ENCODE measurements at places on chromosomes 1 and 21. TPM values are rescaled to one million over a fixed set of nuclear protein-coding genes. Genes with fewer than 3 reads are reported as not detected.

- no peak for DNase-seq
These were observed 197.3 kb upstream of the SGIP1 start for GRCh38 chr1:66336641-66336990.

GRCh38 chr1:180281490-180281889 lies 51.4 kb downstream of the LHX4 start:
- no peak for DNase-seq

DNA sequence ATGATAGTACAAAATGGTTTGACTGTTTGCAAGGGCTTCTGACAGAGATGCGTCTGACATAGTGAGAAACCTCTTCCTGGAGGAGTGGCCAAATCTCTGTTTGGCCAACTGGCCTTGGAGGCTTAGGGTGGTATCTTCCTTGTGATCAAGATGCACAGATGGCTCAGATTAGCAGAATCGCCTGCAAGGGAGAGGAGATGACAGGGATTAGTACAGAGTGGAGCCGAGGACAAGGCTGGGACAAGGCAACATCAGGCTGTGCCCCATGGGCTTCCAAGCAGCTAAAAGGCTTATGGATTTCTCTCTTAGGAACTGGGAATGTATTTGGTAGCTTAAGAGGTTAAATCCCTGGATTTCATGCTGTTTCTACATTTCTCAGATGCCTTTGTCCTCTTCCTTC lies 379.1 kb downstream of the SIPA1L2 start:
- no peak for DNase-seq

- DNase-seq, result no peak
These were observed 139.2 kb downstream of the GALNT2 start for GRCh38 chr1:230206207-230206606.

- no peak for DNase-seq
These were observed 874 bp downstream of the FAAP20 start for GRCh38 chr1:2193514-2194281.

DNA sequence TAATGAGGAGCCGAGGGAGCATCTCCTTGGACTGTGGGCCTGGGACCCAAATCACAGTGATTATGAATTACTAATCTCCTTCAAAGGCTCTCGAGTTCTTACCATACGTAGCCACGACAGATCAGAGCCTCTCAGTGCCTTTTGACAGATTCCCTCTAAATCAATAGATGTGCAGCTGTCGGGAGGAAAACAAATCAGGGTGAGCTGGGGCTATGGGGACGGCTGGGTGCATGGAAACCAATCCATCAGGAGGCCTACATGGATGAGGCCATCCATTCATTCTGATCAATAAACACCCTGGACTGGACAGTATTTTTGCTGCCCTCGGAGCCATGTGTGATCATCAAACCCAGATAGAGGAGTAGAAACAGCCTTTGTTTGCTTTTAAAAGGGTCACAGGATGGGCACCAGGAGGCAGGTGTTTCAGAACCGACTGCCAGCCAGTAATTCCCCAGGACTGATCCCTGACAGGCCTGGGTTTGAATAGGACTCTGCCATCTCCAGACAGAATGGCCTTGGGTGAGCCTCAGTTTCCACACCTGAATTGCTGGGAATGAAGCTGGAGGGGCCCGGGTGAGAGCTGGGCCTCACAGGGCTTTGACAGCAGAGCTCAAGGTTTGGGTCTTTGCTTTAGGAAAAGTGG lies 532.8 kb downstream of the MATN1 start:
- no peak for DNase-seq

DNA sequence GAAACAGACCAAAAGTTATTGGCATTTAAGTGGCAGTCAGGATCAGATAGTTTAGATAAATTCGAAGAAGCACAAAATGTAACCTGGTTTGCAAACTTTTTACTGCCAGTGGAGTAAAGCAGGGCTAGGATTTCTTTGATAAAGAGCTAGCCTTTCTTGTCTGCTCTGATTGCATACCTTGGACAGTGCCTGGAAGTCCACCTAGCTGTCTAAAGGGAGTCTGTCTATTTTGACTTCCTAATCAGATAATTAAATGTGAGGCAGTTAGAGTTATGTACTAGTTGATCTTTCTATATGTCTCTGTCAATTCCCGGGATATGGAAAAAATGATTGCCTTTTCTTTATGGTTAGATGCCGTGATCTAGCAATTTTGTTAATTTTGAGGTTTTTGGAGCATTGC lies 4.1 kb downstream of the GPSM2 start:
- no peak for DNase-seq

DNA sequence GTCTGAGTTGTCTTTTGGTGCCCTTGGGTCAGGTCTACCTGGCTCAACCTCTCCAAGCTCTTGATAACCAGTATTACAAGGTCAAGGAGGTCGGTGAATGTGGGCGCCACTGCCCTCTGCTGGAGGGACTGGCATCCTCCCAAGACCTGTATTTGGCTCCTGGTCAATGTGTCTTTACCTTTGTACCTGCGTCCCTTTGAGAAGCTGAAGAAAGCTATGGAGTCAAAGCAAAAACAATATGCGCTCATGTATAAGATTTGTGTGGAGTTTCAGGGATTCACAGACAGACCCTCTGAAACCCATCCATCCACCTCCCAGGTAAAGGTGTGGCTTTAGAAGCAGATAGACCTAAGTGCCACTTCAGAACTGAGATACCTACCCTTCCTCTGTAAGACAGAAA lies 61.8 kb upstream of the NBL1 start:
- DNase-seq, result peak; percentile 77

DNA sequence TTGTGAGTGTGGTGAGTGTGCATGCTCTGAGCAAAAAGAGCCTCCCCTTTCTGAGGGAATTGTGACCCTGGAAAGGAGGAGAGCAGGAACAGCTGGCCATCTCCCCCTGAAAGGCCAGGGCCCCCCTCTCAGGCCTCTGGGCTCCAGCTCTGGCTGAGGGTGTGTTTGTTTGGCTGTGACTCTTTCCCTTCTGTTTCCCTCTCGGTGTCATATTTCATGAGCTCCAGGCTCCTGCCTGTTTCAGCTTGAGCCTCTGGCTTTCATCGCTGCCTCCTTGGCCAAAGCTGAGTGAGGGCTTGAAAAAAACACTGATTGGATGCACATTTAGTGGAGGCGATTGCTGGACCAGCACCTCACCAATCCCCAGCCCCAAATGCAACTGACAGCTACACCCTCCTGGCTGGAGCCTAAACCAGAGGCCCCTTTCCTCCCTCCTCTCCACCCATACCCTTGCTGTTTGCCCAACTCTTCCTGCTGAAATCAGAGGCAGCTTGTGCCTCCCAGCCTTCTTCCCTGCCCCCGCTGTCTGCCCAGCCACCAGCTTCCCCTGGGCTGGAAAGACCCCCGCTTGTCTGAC lies 64.1 kb downstream of the DDR2 start:
- no peak for DNase-seq

DNA sequence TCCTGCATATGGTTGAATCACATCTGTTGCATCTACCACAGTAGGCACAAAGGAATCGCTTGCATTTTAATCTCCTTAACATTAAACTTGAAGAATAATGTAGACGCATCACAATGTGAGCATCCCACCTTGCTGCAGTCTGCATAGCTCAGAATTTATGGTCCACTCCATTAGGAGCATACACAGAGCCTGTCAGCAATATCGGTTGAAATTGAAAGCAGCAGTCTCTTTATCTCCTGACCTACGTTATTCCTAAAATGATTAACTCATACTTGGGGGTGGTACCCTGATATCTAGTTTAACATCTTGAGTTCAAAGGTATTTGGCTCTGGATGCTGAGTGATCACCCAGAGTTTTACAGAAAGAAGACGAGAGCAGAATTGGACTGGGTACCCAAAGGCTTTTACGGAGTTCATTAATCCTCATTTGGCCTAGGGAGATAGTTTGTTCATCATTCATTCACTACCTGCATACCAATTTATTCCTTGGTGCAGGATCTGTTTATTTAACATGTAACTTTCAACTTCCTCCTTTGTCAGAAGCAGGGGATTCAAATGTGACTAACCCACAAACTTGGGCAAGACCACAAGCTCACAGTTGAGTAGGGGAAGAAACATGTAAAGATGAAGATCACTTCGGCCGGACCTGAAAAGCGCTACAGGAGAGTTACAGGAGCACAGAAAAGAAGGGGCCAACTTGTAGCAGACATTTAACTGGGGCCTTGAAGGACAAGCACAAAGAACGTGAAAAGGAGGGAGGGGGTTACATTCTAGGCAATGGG lies 187.9 kb downstream of the DAB1 start:
- DNase-seq, result no peak

DNA sequence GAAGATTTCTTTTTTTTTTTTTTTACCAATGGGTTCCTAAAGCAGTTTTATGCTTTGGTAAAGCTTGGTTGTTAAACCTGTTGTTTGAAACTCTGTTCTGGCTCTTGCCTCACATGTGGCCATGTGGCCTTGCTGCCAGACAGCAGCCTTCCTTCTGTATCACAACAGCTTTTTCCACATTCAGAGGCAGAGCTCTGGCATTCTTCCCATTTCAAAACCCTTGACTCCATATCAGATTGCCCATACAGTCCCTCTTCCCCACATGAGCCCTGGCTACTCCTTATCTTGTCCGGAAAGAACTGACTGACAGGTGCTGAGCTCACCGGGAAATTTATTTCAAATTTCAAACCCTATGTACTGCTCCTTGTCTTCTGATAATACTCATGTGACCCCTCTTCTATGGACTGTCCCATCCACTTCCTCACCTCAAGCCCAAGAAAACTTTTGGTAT lies 38.5 kb upstream of the LAX1 start:
- no peak for DNase-seq

DNA sequence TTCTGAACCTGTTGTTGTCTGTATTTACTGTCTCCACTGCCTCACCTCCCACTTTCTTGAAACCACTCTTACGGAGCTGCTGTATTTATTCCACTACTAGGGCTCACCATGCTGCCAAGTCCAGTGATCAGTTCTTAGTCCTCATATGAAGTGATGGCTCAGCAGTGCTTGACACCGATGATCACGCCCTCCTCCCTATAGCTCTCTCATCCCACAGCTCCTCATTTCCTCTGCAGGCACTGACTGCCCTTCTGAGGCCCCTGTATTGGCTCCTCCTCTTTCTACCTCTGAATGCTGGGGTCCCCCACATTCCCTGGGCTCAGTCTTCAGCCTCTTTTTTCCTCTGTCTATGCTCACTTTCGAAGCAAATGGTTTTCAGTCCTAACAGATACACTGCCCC lies 3.4 kb downstream of the CLCA1 start:
- no peak for DNase-seq

DNA sequence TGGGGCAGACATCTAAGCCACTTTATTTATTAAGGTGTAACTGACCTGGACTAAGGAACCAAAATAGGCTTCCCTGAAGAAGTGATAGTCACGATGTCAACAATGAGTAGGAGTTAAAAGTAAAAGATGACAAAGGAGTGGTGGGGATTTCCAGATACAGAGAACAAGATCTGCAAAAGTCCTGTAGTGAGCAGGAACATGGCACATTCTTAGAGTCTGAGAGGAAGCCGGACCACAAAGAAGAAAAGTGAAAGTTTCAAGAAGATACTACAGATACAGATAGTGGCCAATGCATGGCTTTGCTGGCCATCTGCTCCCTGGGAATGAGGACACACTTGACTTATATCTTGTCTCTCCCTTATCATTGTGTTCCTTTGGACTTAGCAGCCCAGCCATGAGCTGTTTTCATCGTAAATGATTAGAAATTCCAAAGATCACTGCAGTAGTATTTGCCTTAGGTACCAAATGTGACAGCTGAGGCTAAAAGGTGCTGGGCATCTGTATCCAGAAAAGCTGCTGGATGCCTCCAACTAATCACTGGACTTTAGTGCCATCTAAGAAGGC lies 302.4 kb upstream of the NR5A2 start:
- no peak for DNase-seq

- no peak for DNase-seq
These were observed 37.6 kb downstream of the RGS8 start for GRCh38 chr1:182646739-182647138.

GRCh38 chr1:173478094-173478674 lies 1.0 kb downstream of the PRDX6 start:
- no peak for DNase-seq

GRCh38 chr1:107620753-107621152 lies 344.2 kb downstream of the VAV3 start:
- DNase-seq, result no peak

GRCh38 chr1:205917466-205918238 lies 25.6 kb downstream of the SLC26A9 start:
- DNase-seq, result no peak

DNA sequence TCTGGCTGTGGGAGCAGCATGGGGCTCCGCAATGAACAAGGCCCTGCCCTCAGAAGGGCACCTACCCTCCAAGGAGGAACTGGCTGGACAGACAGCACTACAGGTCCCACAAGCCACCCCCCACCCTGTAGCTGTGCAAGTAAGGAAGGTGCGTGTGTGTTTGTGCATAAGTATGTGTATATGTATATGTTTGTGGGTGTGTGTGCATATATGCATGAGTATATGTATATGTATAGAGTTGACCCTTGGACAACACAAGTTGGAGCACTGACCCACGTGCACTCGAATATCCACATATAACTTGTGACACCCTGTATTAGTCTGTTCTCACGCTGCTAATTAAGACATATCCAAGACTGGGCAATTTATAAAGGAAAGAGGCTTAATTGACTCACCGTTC lies 22.6 kb upstream of the TENT5C start:
- no peak for DNase-seq

GRCh38 chr1:177907000-177907399 lies 62.9 kb downstream of the SEC16B start:
- DNase-seq, result no peak

GRCh38 chr1:162954824-162955223 lies 93.8 kb upstream of the CCDC190 start:
- DNase-seq, result no peak

DNA sequence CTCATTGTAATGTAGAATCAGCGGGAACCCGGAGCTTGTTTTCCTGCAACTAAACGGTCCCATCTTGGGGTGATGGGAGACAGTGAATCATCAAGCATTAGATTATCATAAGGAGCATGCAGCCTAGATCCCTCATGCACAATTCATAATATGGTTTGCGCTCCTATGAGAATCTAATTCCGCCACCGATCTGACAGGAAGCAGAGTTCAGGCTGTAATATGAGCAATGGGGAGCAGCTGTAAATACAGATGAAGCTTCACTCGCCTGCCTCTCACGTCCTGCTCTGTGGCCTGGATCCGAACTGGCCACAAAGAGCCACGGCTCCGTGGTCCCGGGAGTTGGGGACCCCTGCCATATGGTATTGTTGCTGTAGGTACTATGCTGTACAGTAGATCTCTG lies 1.6 kb downstream of the IFI44 start:
- peak; percentile 38 for DNase-seq

SYT14 gene
- total RNA-seq, result not detected

UMODL1 gene
- 0.21 TPM for total RNA-seq

SMCP gene
- not detected for total RNA-seq

TNFRSF9 gene
- 0.57 TPM for total RNA-seq

ORC1 gene
- total RNA-seq, result 30.3 TPM

ACKR1 gene
- not detected for total RNA-seq
